ENCODE measurements at places on chromosomes 6 and 20. TPM values are rescaled to one million over a fixed set of nuclear protein-coding genes. Genes with fewer than 3 reads are reported as not detected.

CNR1 gene
- polyA plus RNA-seq: 1.2 TPM

GLP1R gene
- polyA plus RNA-seq: 0.60 TPM

OR12D3 gene
- polyA plus RNA-seq: not detected

GRCh38 chr6:108180266-108180665 lies 14.4 kb downstream of the NR2E1 start:
- DNase-seq: no peak

DNA sequence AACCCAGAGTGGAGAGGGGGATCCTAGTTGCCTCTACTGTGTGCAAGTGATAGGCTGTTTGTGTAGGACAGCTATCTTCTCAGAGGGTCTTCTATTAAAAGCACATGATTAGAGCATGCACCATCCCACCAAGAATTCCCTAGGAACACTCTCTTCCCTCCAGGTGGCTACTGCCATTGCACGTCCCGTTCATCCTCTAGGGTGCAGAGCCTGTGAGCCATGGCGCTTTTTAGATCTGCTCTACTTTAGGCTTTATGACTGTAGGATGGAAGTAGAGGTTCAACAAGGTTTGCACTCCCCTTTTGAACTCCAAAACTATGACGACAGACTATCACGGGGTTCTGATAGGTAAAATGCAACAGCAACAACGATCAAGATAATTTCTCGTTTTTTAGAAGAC lies 90.5 kb upstream of the SAMD5 start:
- DNase-seq: no peak

TAAR5 gene
- not detected for polyA plus RNA-seq

DNA sequence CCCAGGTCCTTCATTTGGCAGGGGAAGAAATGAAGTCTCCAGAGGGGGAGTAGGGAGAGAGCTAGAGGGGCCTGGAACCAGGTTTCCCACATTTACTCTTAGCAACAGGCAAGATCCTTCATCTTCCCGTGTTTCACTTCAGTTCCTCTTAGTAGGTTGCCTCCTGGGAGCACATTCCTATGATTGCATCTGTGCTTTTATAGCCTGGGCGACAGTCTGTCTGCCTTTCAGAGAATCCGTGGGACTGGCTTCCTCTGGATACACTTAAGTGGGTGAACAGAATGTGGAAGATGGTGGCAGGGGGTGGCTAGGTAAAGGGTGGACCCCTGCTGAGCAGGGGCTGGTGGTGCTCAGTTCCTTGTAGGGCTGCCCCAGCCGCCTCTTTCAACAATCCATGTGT lies 33.4 kb downstream of the STK35 start:
- DNase-seq: no peak

DNA sequence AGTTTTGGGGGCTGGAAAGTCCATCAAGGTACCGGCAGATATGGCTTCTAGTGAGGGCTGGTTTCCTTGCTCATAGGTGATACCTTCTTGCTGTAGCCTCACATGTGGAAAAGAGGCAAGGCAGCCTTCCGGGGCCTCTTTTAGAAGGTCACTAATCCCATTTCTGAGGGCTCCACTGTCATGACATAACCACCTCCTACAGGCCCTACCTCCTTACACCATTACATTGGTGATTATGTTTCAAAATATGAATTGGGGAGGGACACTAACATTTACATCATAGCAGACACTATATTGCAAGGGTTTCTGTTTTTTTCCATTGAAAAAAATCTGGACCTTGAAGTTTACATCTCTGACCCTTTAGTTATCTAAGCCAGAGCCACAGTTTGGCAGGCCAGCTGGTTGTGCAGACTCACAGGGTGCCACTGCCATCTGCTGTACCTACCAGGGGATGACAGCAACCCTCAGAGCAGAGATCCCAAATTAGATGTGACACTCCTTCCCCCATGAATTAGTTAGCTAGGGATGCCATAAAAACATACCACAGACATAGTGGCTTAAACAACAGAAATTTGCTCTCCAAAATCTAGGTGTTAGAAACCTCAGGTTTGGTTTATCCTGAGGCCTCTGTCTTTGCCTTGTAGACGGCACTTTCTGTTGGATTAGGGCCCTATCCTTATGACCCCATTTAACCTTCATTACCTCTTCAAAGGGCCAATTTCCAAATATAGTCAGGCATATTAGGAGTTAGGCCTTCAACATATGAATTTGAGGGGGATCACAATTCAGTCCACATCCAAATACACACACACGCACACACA lies 166.4 kb upstream of the RNF217 start:
- DNase-seq: no peak

HLA-DQB2 gene
- polyA plus RNA-seq: 1.0 TPM

DNA sequence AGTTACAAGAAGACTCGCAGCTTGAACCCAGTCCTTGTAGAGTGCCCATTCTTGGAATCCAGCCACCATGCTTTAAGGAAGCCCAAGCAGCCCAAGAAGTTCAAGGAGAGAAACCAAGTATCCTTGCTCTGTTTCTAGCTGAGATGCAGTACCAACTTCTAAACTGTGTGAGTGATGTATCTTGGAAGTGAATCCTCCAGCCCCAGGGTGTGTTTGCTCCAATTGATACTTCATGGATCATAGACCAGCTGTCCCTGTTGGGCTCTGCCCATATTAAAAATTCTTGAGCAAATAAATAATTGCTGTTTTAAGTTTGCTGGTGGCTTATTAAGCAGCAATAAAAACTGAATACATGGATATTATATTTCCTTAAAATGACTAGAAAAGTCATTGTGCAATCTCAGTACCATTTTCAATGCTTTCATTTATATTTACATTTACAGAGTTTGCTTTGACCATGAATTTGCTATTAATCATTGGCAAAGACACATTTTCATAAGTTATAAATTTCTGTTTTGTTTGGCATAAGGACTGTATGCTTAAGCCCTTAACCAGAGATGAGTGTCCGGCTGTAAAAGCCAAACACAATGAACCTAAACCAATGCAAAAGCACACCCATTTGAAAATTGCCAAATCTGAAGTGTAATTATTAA lies 9.2 kb downstream of the SPTLC3 start:
- no peak for DNase-seq

HAO1 gene
- polyA plus RNA-seq: not detected

ROS1 gene
- 0.70 TPM for polyA plus RNA-seq

- DNase-seq: peak; percentile 75
Observed at GRCh38 chr20:19784511-19785172, 26.6 kb downstream of the RIN2 start.

- no peak for DNase-seq
Observed at GRCh38 chr20:58174708-58175280, 53.7 kb downstream of the ANKRD60 start.

DNA sequence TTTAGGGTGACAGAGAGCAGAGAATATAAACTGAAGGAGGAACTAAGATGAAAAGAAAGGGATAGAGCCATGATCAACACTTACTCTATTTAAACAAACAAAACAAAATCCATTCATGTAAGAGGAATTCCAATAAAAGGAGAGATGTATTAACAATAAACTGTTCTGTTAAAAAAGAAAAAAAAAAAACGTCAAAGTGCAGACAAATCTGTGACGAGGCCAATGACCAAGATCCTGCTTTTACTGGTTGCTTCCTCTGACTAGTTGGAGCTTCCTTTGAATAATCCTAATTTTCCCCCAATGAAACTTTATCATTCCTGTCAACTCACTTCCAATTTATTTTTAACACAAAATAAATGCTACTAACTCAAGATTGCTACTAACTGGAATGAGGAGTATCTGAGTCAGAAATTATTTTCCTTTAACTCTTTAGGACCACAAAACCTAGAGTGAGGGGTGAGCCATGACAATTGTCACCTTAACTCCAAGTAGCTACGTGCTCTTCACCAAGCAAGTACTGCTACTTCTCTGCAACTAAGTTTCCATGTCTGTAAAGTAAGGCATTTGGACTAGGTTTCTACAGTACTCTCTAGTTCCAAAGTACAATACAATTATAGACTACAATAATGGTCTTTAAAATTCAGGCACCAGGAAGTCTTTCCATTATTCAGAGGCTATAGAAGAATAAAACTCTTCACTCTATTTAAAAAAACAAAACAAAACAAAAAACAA lies 152.0 kb downstream of the PTPRK start:
- DNase-seq: no peak

GRCh38 chr6:135428078-135428477 lies 69.5 kb downstream of the AHI1 start:
- DNase-seq: no peak

OPRM1 gene
- polyA plus RNA-seq: not detected

GRCh38 chr6:163063561-163063960 lies 335.8 kb downstream of the PACRG start:
- DNase-seq: no peak

SEL1L2 gene
- 0.29 TPM for polyA plus RNA-seq

DNA sequence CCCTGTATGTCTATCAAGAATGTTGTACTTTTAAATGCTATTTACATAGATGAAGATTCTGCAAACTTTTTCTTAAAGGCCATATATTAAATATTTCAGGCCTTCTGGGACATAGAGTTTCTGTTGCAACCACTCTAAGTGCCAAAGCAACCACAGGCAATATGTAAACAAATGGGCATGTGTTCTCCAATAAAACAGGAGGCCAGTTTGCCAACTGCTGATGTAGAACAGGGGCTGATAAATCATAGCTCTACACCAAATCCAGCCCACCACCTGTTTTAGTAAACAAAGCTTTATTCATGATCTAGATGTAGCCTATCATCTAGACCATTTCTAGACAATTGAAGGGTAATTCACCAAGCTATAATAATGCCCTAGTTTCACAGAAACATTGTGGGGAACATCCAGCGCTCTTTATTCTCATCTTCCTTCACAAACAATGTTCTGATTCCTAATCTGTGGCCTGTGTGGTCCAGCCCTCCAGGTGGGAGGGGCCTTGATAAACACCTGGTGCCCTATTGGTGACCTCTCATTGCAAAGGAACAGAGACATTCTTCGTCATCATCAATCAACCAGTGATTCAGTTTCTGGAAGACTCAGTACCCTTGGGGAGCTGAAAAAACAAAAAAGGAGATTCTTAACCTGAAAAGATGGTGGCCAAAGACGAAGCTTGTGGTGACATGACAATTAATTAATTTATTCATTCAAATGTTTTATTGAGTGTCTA lies 80.2 kb downstream of the PREP start:
- DNase-seq: no peak

LAMA2 gene
- 34.6 TPM for polyA plus RNA-seq

GRCh38 chr6:42295181-42295580 lies 77.5 kb upstream of the MRPS10 start:
- DNase-seq: no peak

DNA sequence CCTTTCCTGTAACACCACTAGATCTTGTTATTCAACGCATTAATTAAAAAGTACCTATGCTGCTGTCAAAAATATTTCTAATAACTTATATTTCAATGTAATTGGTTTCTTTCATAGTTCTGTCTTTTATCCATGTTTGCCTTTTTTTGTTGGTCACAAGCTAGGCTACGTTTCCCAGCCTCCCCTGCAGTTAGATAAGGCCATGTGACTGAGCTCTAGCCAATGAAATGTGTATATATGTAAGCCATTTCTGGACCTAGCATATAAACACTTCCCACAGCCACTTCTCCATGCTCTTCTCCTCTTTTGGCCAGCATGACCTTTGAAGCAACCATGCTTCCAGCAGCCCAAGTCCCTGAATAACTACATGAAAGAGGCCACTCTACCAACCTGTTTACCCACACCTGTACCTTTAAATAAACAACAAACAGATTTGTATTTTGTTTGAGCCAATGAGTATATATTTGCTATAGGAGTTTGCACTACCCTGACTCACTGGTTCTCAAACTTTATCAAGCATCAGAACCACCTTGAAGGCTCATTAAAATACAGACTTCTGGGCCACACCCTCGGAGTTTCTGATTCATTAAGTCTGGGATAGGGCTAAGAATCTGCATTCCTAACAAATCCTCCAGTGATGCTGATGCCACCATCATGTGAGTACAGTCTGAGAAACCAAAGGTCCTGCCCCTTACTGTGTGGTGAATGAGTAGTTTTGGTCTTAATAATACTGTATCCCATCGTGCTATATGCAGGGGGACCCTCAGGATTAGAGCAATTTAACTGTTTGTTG lies 45.6 kb upstream of the BEND6 start:
- no peak for DNase-seq

GRCh38 chr6:20630136-20630535 lies 95.9 kb downstream of the CDKAL1 start:
- no peak for DNase-seq
